ENCODE measurements at places on chromosomes 4 and X.

DNA sequence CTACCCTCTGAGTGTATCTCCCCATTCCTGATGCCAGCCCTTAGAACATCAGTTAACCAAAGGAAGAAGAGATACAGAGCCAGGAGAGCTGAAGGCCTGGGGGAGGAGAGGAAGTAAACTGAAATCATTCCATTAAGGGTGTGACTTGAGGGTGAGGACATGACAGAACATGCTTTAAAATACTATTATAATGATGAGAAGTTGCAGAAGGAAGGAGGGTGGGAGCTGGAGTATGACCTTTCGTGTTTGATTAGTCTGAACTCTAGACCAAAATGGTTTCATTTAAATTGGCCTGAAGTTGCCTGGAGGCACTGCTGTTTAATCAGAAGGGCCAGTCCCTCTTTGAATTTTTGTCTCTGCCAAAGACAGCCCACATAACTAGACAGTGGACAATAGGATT lies 11.4 kb downstream of the INTS6L start:
- peak; percentile 2 for DNase-seq

- DNase-seq: no peak
Observed at GRCh38 chr4:8087921-8088495, 70.6 kb downstream of the ABLIM2 start.

GRCh38 chr4:83054928-83055327 lies 19.9 kb downstream of the COPS4 start:
- peak; percentile 28 for DNase-seq

- DNase-seq: peak; percentile 62
Observed at GRCh38 chrX:39848900-39849299, 248.9 kb downstream of the BCOR start.

DNA sequence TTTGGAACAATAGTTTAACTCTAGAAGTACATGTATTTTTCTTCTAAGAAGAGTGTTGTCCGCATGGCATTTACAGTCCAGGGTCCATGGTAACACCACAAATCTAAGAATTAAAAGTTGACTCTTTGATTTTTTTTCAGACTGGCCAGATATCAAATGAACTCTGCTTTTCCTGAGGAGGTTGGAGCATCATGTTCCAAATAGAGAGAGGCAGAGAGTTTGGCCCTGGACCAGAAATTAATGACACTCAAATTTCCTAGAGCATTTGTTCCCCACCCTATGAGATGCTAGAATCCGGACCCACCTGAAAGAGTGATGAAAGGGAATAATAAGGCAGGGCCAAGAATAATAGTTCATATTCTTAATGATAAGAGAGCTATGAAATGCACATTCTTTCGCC lies 47.0 kb upstream of the NAP1L5 start:
- no peak for DNase-seq

DNA sequence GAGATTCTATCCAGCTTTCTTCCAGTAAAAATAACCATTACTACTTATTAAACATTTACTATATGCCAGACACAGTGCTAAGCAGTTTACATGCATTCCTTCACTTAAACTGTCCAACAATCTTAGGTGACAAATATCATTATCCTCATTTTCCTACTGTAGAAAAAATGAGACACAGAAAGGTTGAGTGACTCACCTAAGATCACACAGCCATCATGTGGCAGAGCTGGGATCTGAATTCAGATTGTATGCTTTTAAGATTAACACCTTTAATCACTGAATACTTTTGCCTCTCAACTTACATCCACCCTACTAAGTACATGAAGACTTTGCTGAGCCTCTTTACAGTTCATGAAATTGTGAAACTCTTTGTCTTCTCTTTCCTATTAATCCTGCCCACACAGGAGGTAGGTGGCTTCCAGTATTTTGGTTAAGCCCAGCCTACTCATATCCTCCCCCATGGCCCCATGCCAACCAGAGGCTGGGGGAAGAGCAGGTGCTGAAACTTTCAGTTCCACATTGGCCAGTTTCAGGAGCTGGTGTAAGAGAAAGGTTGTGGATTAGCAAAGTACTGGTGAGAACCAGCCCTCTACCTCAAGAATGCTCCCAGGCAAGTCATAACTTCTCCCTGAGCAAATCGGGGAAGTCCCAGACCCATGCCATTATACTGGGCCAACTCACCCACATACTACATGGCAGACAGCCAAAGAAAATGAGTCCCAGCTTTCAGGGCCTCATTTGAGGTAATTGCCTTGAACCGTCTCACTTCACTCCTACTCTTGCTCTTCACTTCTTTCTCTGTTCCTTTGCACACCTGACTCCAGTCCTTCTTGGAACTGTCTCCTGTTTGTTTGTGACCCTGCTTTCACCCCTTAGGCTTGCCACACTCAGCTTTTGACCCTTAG lies 211.1 kb downstream of the GUCY2F start:
- peak; percentile 33 for DNase-seq

DNA sequence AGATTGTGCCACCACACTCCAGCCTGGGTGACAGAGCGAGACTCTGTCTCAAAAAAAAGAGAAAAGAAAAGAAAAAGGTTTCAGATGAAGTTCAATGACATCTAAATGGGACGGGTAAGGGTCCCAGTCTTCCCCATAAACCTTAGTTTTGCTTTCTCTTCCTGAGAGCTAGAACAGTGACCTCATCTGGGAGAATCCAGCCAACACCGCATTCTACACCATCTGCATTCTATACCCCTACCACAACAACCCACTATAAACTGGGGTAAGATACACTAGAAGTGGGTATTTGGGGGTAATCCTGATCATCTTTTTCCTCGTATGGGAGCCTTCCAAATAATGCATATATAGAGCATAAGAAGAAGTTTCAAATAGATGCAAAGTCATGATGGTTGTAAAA lies 18.2 kb downstream of the SLC25A43 start:
- no peak for DNase-seq

- no peak for DNase-seq
Observed at GRCh38 chr4:114654592-114654991, 56.0 kb downstream of the UGT8 start.

- no peak for DNase-seq
Observed at GRCh38 chrX:24594501-24594900, 52.6 kb downstream of the PCYT1B start.
